Activated CD4-positive, alpha-beta T cell treated with anti-CD3 and anti-CD28 coated beads, Interleukin-2, amount 10 ng/mL, durations not matched to agents 7 days and 5 days (primary cell): ENCODE measurements at places on chromosomes 2 and 18. TPM values are rescaled to one million over a fixed set of nuclear protein-coding genes. Genes with fewer than 3 reads are reported as not detected.

GRCh38 chr18:69982417-69982816 is 34.7 kb upstream of the CD226 start:
- DNase-seq, result no peak
- peaks cover 47% of the 10 kb centered on the region for H3K4me1 ChIP-seq
- H3K36me3 ChIP-seq, result peaks cover 47% of the 10 kb centered on the region
- H3K4me3 ChIP-seq, result no peak overlapping the region
- H3K27me3 ChIP-seq, result no peaks in the 10 kb centered on the region

DNA sequence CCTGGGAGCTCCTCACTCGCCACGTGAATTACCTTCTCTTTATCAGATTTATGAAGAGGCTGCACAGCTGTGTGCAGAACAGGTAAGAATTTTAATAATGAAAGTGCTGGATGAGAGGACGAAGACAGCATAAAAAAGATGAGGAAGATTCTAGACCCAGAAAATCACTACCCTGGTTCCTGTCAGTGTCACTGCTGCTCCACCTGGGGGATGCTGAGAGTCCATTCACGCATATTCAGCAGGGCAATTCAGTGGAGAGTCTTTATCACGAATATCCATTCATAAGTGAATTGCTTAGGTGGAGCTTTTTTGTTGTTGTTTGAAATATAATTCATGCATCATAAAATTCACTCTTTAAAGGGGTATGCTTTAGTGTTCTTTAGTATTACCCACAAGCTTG is 52.0 kb downstream of the MRPL33 start:
- H3K4me1 ChIP-seq, result no peaks in the 10 kb centered on the region
- H3K27me3 ChIP-seq, result no peaks in the 10 kb centered on the region
- peaks cover 2% of the 10 kb centered on the region for H3K36me3 ChIP-seq
- H3K27ac ChIP-seq, result no peak overlapping the region

GRCh38 chr2:206627632-206628031 is 14.7 kb upstream of the FAM237A start:
- DNase-seq, result no peak
- no peaks in the 10 kb centered on the region for H3K36me3 ChIP-seq
- no peak overlapping the region for H3K4me3 ChIP-seq

- no peaks in the 10 kb centered on the region for H3K36me3 ChIP-seq
- H3K27ac ChIP-seq, result no peak overlapping the region
- no peak for DNase-seq
- H3K4me1 ChIP-seq, result no peaks in the 10 kb centered on the region
- H3K4me3 ChIP-seq, result no peak overlapping the region
Measured at GRCh38 chr2:213834331-213834730, 550.1 kb downstream of the SPAG16 start.

GRCh38 chr18:9839853-9840252 is 45.9 kb upstream of the TXNDC2 start:
- no peak overlapping the region for H3K4me3 ChIP-seq
- H3K27me3 ChIP-seq, result no peaks in the 10 kb centered on the region
- no peaks in the 10 kb centered on the region for H3K36me3 ChIP-seq
- DNase-seq, result no peak
- H3K27ac ChIP-seq, result no peak overlapping the region
- no peaks in the 10 kb centered on the region for H3K4me1 ChIP-seq

GRCh38 chr2:150192701-150193100 is 294.8 kb downstream of the RND3 start:
- H3K27me3 ChIP-seq, result no peaks in the 10 kb centered on the region
- H3K27ac ChIP-seq, result no peak overlapping the region
- no peaks in the 10 kb centered on the region for H3K36me3 ChIP-seq
- DNase-seq, result no peak
- H3K4me1 ChIP-seq, result no peaks in the 10 kb centered on the region

GRCh38 chr18:46068763-46069162 is 3.3 kb downstream of the PSTPIP2 start:
- no peak for DNase-seq
- H3K36me3 ChIP-seq, result no peaks in the 10 kb centered on the region

GRCh38 chr18:76679945-76680344 is 142.4 kb upstream of the ZNF236 start:
- peaks cover 9% of the 10 kb centered on the region for H3K27me3 ChIP-seq
- no peak for DNase-seq
- no peaks in the 10 kb centered on the region for H3K4me1 ChIP-seq
- no peak overlapping the region for H3K27ac ChIP-seq

- H3K4me1 ChIP-seq, result no peaks in the 10 kb centered on the region
- H3K27me3 ChIP-seq, result no peaks in the 10 kb centered on the region
- no peak overlapping the region for H3K4me3 ChIP-seq
Measured at GRCh38 chr2:154189953-154190352, 318.2 kb downstream of the GALNT13 start.

DNA sequence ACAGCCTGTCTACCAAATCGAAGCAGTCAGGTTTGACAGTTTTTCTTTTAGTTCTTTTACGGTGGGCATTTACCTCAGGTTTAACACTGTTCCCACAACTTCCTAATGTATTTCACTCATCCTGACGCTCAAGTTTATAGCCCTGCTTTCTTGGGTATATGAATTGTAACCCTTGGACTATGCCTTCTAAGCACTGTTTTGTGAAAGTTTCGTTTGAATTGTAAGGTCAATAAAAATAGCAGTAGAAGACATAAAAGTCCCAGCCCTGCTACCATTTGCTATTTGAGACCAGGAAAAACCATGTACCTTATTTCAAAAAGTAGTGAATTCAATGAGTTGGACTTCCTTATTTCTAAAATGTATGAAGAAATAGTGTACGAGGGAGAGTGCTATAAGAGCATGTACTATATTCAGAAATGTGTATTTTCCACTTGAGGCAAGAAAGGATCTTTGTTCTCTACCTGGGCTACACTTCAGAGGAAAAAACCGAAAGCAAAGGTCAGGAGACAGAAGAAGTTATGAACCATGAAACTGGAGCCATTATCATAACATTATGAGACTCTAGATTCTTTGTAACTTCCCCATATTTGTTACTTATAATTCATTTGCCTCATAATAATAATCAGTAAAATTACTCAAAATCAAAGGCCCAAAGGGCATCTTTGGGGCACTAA is 1.9 kb upstream of the ZC3H15 start:
- no peaks in the 10 kb centered on the region for H3K27me3 ChIP-seq
- H3K27ac ChIP-seq, result peak overlapping the region; percentile 51
- H3K4me3 ChIP-seq, result peak overlapping the region; percentile 99
- no peak for DNase-seq
- H3K4me1 ChIP-seq, result peaks cover 35% of the 10 kb centered on the region
- peaks cover 7% of the 10 kb centered on the region for H3K36me3 ChIP-seq

GRCh38 chr2:35803126-35803525 is 552.5 kb upstream of the CRIM1 start:
- DNase-seq, result no peak
- H3K4me3 ChIP-seq, result no peak overlapping the region
- no peak overlapping the region for H3K27ac ChIP-seq
- H3K36me3 ChIP-seq, result no peaks in the 10 kb centered on the region

GRCh38 chr2:10839813-10840212 is 27.2 kb upstream of the PDIA6 start:
- H3K27me3 ChIP-seq, result peaks cover 6% of the 10 kb centered on the region
- no peaks in the 10 kb centered on the region for H3K4me1 ChIP-seq
- H3K4me3 ChIP-seq, result no peak overlapping the region
- DNase-seq, result no peak

GRCh38 chr2:39145906-39146421 is 25.1 kb upstream of the SOS1 start:
- no peaks in the 10 kb centered on the region for H3K27me3 ChIP-seq
- H3K27ac ChIP-seq, result no peak overlapping the region
- DNase-seq, result no peak
- H3K4me1 ChIP-seq, result peaks cover 43% of the 10 kb centered on the region
- H3K36me3 ChIP-seq, result peaks cover 13% of the 10 kb centered on the region
- no peak overlapping the region for H3K4me3 ChIP-seq

GRCh38 chr18:23391156-23391555 is 61.9 kb upstream of the RIOK3 start:
- no peak overlapping the region for H3K4me3 ChIP-seq
- H3K36me3 ChIP-seq, result peaks cover 4% of the 10 kb centered on the region
- DNase-seq, result no peak
- H3K27me3 ChIP-seq, result no peaks in the 10 kb centered on the region
- H3K4me1 ChIP-seq, result peaks cover 10% of the 10 kb centered on the region

DNA sequence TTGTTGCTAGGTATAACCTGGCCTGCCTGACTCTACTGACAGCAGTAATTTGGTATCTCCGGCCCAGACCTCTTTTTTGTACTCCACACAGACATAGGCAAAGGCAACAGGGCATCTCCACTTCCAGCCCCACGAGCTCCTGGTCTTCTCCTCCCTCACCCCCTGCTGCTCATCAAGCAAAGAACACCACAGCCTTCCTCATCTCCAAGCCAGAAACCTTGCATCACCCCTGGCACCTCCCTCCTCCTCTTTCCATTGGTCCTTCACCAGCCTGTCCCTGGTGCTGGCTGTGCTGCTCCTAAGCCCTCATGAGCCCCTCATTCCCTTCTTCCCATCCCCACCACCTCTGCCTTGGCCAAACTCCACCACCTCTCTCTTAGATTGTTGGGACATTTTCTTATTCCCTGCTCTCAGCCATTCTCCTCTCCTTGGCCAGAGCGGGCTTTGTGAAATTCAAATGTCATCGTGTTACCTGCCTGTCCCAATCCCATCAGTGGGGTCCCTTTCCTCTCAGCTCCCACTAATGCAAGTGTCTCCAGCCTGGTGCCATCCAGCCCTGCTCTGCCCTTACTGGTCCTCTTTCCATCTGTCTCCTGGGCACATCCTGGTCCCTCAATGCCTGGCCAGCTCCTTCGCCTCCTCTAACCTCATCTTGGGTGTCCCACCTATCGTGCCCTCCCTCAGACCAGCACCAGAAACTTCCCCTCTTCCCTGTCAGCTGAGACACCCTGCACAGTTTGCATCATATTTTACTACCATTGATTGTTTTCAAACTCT is 77.4 kb downstream of the INHBB start:
- H3K27ac ChIP-seq, result no peak overlapping the region
- H3K36me3 ChIP-seq, result no peaks in the 10 kb centered on the region

- no peak overlapping the region for H3K27ac ChIP-seq
- no peak overlapping the region for H3K4me3 ChIP-seq
- DNase-seq, result no peak
- H3K27me3 ChIP-seq, result no peaks in the 10 kb centered on the region
- H3K36me3 ChIP-seq, result no peaks in the 10 kb centered on the region
Measured at GRCh38 chr2:106990297-106990696, 104.3 kb upstream of the ST6GAL2 start.

DNA sequence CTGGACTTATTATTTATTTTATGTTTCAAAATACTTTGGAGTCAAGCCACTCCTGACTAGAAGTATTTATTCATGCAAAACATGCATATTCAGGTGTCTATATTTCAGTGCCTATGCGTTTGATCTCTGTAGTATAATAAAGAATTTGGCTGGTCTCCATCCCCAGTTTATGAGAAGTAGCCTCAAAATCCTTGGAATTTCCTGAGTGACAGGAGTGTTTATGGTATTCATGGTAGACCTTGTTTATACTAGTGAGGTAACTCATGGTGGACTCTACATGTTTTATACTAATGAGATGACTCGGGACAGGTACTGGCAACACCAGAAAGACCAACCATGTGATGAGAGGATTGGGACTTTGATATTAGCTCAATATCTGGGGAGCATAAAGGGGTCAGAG is 43.9 kb upstream of the CSRNP3 start:
- H3K4me3 ChIP-seq, result no peak overlapping the region
- H3K36me3 ChIP-seq, result no peaks in the 10 kb centered on the region
- H3K27me3 ChIP-seq, result no peaks in the 10 kb centered on the region
- H3K27ac ChIP-seq, result no peak overlapping the region

DNA sequence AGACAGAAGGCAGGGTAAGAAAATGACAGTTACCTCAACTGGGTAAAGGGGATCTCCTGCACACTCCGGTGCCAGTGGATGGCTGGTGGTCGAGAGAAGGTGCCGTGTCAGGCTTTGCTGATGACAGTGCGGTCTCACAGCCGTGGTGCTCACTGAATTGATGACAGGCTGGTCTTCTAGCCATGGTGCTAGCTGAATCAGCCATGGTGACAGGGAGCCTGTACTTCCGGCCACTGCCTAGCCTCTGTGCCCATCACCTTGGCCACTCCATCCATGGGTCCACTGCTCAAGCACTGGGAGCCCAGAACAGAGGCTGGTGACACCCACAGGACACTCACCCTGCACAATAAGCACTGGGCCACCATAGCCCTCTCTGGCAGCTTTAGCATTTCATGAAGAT is 315.9 kb downstream of the FBXO15 start:
- no peak overlapping the region for H3K4me3 ChIP-seq
- no peaks in the 10 kb centered on the region for H3K27me3 ChIP-seq
- no peak for DNase-seq
- H3K4me1 ChIP-seq, result no peaks in the 10 kb centered on the region
- no peaks in the 10 kb centered on the region for H3K36me3 ChIP-seq

- no peak overlapping the region for H3K4me3 ChIP-seq
- H3K36me3 ChIP-seq, result no peaks in the 10 kb centered on the region
- DNase-seq, result no peak
- no peaks in the 10 kb centered on the region for H3K27me3 ChIP-seq
- no peak overlapping the region for H3K27ac ChIP-seq
- peaks cover 5% of the 10 kb centered on the region for H3K4me1 ChIP-seq
Measured at GRCh38 chr2:28982381-28982950, 1.4 kb downstream of the TOGARAM2 start.

GRCh38 chr2:64062840-64063239 is 43.6 kb upstream of the VPS54 start:
- peaks cover 25% of the 10 kb centered on the region for H3K4me1 ChIP-seq
- H3K4me3 ChIP-seq, result no peak overlapping the region
- no peak overlapping the region for H3K27ac ChIP-seq
- no peaks in the 10 kb centered on the region for H3K27me3 ChIP-seq
- DNase-seq, result no peak

DNA sequence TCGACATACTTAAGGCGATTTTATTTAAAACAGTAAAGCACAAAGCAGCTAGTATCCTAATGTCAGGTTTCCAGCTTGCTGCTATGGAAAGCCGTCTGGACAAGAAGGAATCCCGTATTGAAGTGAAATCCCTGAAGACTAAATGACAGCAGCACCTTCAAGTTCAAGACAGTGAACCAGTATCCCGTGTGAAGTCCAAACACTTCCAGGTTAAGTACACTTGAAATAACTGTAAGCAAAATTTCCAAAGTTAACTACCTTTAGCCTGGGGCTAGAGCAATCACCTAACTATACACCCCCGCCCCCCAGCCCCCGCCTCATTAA is 1.2 kb downstream of the MBOAT2 start:
- peaks cover 7% of the 10 kb centered on the region for H3K27me3 ChIP-seq
- H3K27ac ChIP-seq, result no peak overlapping the region
- peak overlapping the region; percentile 78 for H3K4me3 ChIP-seq

GRCh38 chr2:215060861-215061536 is 77.4 kb downstream of the ABCA12 start:
- H3K4me3 ChIP-seq, result no peak overlapping the region
- no peaks in the 10 kb centered on the region for H3K4me1 ChIP-seq
- no peak for DNase-seq
- H3K27ac ChIP-seq, result no peak overlapping the region
- no peaks in the 10 kb centered on the region for H3K36me3 ChIP-seq

HES6 gene
- 3.2 TPM for total RNA-seq

ABCG5 gene
- not detected for total RNA-seq

SPATA3 gene
- 0.71 TPM for total RNA-seq

RESP18 gene
- not detected for total RNA-seq

AQP12A gene
- total RNA-seq, result not detected

DNAH6 gene
- 0.60 TPM for total RNA-seq

ZNF521 gene
- total RNA-seq, result not detected

EFEMP1 gene
- total RNA-seq, result not detected

WDR12 gene
- total RNA-seq, result 44.2 TPM

GALNT3 gene
- total RNA-seq, result 9.0 TPM

EIF2B4 gene
- 40.9 TPM for total RNA-seq

TRIM54 gene
- not detected for total RNA-seq
